Activated naive CD4-positive, alpha-beta T cell treated with anti-CD3 and anti-CD28 coated beads, Interleukin-2, amount 10 ng/mL, durations not matched to agents 7 days and 5 days (primary cell): ENCODE measurements at places on chromosomes 3 and 15.

DNA sequence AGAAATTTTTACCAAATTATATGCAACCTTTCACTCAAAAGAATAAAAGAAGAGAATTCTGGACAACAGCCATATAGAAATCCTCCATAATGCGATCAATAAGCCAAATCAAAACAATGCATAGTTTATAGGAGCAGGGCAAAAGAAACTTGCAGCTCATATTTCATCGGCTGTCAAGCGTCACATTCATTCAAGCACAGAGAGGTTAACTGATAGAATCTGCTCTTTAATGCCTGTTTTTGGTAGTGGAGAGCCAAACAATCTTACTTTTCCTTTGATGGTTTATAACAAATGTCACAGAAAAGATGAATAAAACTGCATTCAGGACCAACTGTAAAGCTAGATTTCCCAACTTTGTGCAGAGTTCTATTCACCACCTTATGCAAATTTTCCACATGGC lies 35.4 kb downstream of the PRTG start:
- no peak for DNase-seq

DNA sequence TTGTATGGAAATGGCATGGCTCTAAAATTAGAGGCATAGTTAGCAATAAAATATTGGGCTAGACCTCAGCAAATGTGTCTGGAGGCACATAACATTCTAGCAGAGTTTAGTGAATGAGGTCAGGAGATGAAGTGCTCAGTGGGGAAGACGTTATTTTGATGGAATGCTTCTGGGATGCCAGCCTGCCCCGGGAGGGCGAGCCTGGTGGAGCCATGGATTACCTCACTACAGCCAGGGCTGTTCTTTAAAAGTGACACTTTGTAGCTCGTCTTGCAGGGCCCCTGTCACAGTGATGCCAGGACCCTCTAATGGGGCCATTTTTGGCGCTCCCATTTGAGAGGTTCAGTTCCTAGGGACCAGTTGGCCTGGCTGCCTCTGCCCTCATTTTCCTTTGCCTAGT lies 48.5 kb downstream of the PXYLP1 start:
- no peak for DNase-seq

- DNase-seq, result peak; percentile 32
These were observed 8.2 kb downstream of the SLC6A6 start for GRCh38 chr3:14410503-14411165.

DNA sequence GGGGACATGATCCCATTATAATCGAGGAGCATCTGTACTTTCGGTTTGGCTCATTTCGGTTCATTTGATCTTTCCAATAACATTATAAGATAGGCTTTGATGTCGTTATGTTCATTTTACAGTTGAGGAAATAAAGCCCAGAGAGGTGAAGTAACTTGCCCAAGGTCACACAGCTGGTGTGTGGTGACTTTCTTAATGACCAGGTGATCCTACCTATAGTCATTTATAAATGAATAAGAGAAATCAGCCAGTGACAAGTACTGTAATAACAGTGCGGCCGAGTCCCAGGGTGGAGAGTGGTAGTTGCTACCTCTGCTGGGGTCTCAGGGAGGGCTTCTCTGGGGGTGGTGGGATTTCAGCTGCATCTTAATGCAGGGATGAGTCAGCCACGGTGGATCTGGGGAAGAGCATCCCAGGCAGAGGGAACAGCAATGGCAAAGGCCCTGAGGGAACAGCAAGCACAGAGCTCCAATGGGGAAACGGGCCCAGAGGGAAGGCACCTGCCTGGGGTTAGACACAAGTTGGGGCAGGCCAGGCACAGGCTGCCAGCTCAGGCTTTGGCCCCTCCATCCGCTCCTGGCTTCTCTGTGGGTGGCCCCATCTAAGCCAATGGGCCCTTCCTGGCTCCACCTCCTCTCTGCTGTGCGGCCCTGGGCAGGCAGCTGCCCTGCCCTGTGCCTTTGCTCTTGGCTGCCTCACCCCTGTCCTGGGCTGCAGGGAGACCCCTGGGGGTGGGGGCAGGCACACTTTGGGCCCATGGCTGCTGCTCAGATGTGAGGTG lies 1.1 kb upstream of the FBLN2 start:
- no peak for DNase-seq

GRCh38 chr3:13053420-13053819 lies 19.8 kb downstream of the IQSEC1 start:
- no peak for DNase-seq

GRCh38 chr3:114214542-114215341 lies 22.6 kb downstream of the ZNF80 start:
- DNase-seq, result peak; percentile 46

DNA sequence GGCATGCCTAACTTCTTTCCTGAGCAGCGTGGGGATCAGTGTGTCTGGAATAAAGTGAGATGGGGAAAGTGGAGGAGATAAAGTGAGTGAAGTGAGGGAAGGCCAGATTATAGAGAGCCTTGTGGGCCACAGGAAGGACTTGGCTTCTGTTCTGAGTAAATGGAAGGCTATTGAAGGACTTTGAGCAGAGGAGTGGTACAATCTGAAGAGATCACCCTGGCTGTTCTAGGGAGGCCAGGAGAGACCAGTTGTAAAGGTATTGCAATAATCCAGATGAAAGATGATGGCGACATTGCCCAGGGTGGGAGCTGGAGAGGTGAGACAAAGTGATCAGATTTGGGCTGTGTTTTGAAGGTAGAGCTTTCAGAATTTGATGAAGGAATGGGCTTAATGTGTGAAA lies 46.8 kb upstream of the NEO1 start:
- DNase-seq, result no peak

- no peak for DNase-seq
These were observed 37.9 kb downstream of the CAPN7 start for GRCh38 chr3:15243822-15244482.
